ENCODE measurements at places on chromosomes 6 and 20.

- peak; percentile 62 for DNase-seq
These were observed 2.8 kb upstream of the DIDO1 start for GRCh38 chr20:62929051-62929538.

GRCh38 chr6:125867483-125867942 lies 76.8 kb downstream of the NCOA7 start:
- DNase-seq = no peak

GRCh38 chr6:154304191-154304590 lies 52.4 kb downstream of the IPCEF1 start:
- DNase-seq = no peak

DNA sequence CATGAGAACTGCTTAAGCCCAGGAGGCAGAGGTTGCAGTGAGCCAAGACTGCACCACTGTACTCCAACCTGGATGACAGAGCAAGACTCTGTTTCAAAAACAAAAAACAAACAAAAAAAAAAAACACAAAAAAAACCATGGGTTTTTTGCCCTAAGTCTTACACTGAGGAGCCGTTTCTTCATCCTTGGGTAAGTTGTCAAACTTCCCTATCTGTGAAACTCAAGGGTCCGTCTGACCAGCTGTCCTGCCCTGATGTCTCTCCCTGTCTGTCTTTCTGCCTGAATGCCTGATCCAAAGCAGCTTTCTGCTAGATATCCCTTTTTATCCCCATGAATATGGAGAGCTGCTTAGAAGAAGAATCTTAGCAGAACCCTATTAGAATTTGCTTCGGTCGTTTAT lies 41.3 kb upstream of the CLDN20 start:
- no peak for DNase-seq

DNA sequence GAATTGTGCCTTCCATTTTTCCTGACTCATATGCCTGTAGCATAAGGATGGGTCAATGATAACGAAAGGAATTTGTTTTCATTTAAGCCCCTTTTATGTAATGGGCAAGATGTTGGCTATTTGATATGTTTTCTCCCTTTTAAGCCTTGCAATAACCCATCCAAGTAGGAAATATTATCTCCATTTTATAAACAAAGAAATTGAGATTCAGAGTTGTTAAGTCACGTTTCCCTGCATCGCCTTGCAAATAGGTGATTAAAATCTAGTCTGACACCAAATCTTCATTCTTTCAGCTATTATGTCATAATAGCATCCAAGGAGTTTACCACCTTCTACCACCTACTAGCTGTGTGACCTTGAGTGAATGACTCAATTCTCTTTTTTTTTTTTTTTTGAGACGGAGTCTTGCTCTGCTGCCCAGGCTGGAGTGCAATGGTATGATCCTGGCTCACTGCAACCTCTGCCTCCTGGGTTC lies 7.0 kb downstream of the HNF4A start:
- no peak for DNase-seq

DNA sequence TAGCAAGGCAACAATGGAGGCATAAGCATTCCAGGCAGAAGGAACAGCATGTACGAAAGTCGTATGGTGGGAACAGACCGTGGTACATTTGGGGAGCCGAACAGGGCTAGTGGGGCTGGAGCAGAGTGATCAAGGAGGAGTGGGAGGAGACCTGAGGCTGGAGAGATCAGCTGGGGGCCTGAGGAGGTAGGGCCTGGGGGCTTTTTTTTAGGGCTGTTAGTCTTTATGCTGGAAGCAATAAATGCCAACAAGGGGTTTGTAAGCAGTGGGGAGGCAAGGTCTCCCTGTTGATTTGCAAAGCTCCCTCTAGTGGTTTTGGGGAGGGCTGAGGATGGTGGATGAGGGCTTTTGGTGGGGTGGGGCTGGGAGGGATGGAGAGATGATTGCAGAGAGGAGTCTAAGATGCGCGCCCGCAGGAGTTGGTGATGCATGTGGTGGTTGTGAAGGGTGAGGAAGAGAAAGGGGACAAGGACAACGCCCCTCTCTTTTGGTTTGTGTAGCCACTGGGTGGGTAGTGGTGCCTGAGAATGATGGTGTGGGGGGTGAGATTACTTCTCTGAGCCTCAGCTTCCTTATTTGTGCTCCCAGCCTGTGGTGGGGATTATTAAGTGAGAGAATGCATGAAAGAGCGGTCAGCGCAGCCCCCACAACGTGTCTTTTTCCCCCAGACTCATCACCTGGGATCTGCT lies 74.1 kb upstream of the TOX2 start:
- DNase-seq = peak; percentile 30

DNA sequence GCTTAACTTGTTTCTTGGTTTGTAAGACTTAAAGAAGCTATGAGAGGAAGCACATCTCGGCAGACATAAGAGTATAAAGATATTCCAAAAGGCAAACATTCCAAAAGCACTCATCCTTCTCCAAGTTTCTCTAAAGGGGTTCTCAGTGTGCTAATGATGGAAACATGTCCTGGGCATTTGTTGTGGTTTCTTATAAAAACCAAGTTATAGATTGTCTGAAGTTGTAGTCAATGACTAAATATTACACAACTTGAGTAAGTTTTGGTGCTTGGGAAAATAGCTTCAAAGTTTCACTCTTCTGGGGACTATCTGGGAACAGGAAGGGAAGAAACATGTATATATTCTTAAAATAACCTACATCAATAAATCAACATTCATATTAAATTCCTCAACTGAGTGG lies 128.3 kb upstream of the TBX18 start:
- DNase-seq = no peak

DNA sequence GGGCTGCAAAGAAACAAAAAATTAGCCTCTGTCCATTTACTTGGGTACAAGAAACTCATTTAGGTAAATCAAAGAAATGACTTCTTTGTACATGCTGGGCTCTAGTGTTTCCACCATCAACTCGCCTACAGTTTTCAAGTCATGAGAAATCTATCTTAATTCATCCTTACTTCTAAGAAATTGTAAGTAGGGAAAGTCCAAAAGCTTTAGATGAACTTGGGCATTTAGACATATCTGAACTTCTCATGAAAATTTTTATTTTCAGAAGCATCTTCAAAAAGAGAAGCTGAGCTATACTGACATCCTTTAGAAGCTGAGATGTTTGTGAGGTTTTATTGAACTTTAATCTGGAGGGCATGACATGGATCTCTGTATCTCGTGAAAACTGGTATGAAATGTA lies 117.3 kb downstream of the MYB start:
- no peak for DNase-seq

- DNase-seq = peak; percentile 75
These were observed 95.4 kb downstream of the KHDC1L start for GRCh38 chr6:73129653-73130443.

DNA sequence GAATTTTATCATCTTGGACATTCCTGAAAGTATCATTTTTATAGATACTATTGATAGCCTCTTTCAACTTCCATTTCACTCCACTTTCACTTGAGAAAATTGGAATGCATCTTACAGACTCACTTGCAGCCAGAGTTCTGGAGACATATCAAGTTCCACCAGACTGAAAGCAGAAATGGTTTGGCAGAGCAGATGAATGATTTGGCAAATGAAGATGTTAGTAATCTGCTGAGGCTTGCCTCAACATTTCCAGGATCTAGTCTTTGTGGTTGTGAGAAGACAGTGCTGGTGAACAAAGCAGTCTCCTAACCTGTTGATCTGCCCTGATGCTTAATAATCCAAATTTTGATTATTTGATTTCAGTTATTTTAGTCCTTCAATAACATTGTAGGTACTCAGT lies 202.6 kb downstream of the TRDN start:
- DNase-seq = no peak

DNA sequence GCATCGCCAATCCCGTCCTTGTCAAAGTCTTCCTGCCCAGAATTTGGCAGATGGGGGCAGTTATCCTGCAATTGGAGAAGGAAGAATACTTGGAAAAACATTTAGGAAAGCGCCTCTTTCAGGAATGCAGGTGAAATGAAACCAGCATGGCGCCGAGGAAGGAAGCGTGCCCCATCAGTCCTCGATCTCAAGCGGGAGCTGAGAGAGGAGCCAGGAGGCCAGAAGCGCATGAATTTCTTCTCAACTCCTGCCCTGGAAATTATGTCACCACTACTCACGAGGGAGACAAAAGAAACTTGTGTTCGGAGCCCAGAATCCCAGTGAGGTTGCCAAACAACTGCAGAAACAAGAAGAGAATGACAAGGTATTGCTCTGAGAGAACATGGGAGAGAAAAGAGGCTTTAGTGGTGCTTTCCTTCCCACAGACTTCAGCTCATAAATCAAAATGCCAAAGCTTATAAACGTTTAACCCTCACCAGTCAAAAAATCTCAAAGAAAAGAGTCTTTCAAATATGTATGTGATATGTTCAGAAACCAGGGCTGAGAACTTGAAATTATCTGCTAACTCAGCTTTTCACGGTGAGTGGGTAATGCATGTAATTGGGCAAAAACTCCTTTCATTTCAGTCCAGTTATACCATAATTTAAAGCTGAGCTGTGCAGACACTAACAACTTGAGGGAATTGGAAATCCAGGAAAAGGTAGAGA lies 23.9 kb downstream of the THBS2 start:
- no peak for DNase-seq

DNA sequence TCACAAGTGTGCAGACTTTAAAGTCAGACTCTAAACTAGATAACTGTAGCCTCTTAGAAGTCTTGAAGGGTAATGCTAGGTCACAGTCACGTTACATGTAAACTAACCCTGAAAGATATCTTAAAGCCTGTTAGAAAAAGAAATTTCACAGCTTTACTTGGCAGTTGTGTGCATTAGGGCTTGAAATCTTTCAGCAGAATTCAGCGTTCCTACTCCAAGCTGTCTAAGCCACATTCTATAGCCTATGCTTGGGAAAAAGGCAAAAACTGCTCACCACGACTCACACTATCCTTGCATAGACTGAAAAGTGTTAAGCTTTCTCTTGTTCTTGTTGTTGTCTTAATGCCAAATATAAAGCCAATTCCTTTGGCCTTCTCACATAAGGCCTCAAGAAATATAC lies 338.0 kb upstream of the SASH1 start:
- no peak for DNase-seq

GRCh38 chr20:1992359-1993110 lies 1.3 kb downstream of the PDYN start:
- no peak for DNase-seq

DNA sequence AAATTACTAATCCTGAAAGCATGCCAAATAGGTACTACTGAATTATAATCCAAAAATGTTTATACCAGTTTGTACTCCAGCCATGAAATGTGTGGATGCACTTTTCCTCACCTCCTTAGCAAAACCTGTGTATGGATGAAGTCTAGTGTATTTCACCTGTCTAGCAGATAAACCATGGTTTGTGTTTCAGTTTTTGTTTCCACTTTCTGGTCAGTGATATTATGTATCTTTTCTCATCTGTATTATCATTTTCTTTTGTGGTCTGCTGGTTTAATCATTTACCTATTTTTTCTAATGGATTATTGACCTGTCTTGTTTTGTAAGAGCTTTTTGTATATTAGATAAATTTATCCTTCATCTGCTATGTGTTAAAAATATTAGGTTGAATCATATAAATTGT lies 41.0 kb upstream of the TMEM217 start:
- no peak for DNase-seq

DNA sequence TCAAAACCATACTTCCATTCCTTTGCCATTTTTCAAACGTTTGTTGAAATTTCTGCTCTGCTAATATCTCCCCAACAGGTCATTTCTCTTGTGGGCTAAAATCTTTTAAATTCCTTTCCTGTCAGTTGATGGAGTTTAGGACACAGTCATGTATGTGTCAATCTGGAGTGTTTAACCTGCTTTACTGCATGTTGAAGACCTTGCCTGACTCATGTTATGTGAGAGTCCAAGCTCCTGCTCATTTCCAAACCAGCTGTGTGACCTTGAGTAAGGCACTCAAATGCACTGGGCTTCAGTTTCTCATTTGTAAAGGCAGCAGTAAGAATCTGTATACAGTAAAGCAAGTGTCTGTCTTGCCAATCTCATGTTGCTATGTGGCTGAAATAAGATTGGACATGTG lies 171.9 kb upstream of the SPACA1 start:
- DNase-seq = no peak

DNA sequence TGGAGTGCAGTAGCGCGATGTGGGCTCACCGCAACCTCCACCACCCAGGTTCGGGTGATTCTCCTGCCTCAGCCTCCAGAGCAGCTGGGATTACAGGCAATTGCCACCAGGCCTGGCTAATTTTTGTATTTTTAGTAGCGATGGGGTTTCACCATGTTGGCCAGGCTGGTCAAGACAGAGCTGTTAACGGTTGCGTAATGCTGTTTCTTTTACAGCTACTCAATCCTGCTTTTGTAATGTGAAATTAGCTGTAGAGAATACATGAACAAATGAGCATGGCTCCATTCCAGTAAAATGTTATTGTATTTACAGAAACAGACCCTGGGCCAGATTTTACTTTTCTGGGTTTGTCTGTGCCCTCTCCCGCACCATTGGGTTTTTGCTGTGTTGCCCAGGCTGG lies 1.9 kb downstream of the PNLDC1 start:
- no peak for DNase-seq

DNA sequence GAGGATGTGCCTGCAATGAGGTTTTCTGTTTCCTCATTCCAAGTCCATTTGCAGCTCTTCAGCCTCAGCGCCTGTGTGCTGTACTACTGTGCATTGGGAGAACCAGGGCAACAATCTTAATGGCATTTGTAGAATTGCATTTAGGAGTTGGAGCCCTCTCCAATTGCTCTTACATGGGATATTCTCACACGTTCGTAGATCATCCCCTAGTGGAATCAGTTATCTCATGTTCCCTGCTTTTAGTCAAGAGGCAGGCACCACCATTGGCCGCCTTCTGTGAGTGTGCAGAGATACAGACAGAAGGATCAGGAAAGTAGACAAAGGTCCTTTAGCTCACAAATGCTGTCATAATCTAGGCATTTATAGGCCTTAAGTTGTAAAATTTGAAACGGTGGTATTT lies 84.2 kb upstream of the RGS17 start:
- no peak for DNase-seq

GRCh38 chr6:43627008-43627825 lies 1.8 kb downstream of the GTPBP2 start:
- no peak for DNase-seq

DNA sequence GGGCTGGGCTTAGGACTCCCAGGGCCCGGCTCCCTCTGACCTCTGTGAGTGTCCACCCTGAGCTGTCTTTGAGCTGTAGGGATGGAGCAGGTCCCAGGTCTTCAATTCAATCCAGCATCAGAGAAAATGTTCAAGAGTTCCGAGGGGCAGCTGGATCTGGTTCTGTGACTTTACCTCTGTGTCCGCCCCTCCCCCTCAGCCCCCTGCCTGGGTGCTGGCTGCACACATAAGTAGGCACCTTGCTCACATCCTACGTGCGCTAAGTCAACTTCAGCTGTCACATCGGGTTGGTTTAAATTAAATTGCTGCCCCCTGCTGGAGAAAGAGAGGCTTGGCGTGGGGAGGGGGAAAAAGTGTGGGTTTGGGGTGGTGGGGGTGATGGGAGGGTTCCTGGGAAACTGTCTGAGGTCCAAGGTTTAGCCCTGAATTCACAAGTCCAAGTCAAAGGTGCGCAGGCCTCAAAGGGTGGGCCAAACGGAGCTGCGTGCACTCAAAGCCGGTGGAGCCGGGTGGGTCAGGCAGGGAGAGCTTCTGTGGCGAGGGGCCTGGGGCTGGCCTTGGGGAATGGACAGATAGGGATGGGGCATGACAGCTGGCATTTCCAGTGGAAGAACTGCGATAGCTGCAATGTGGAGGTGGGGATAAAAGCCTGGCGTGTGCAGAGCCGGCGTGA lies 3.0 kb downstream of the WFDC5 start:
- peak; percentile 24 for DNase-seq
